MM.1S (cell line): ENCODE measurements at places on chromosomes 2 and 18.

- no peak for DNase-seq
Observed at GRCh38 chr2:223674998-223675609, 72.9 kb upstream of the SCG2 start.

GRCh38 chr2:205145888-205146287, 536.4 kb upstream of the NRP2 start:
- no peak for DNase-seq

DNA sequence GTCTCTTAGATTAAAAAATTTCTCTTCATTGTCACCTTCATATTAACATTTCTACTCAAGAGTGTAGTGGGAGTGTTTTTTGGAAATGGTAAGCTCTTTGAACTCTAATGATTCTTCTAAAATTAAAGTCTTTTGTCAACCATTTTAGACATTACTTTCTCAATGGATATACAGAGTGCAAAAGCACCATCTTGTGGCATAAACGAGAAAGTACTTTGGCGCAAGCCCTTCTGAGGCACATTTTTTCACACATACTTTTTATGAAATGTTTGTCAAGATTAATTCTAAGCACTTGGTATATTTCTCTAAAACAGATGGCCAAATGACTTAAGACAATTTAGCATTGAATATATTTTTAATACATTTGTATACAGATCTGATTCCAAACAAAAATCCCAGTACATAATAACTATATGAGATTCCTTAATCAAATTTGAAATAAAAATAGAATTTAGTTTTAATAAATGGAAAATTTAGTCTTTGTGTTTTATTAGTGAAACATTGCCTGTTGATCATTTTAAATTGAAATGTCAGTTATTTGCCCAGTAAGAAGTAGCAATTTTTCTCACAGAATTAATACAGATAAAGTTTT, 63.3 kb upstream of the GALNT5 start:
- DNase-seq, result peak; percentile 78

GRCh38 chr18:45488645-45489044, 126.6 kb upstream of the SLC14A2 start:
- no peak for DNase-seq

DNA sequence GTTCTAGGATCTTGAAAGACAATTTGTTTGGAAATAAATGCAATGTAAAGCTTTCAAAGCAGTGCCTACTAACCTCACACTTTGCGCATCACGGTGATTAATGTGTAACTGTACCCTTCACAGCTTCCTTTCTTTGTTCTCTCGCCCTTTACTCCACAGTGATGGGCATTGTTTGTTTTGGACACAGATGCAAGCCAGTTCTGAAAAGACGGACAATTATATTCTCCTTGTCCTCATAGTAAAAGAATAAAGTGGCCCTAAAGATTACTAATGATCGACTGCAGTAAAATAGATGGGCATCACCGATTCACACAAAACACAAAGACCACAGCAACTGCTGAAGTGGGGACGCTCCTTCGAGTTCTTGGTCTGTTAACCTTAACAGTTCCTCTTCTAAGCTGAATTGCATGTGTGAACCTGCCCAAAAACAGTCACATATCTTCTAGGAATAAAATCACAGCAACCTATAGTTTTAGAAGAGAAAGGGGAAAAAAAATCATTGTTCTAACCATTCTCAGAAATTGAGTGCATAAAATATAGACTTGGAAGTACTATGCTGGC, 7.7 kb downstream of the L3MBTL4 start:
- DNase-seq, result no peak

GRCh38 chr2:26639685-26640243, 1.4 kb downstream of the CIB4 start:
- DNase-seq, result no peak

- no peak for DNase-seq
Observed at GRCh38 chr18:44552706-44553105, 128.0 kb upstream of the SETBP1 start.

- no peak for DNase-seq
Observed at GRCh38 chr2:222242532-222242931, 56.3 kb downstream of the PAX3 start.

- no peak for DNase-seq
Observed at GRCh38 chr2:210655229-210655975, 99.0 kb downstream of the CPS1 start.

GRCh38 chr18:59898609-59899297, 1.0 kb upstream of the PMAIP1 start:
- DNase-seq, result no peak

DNA sequence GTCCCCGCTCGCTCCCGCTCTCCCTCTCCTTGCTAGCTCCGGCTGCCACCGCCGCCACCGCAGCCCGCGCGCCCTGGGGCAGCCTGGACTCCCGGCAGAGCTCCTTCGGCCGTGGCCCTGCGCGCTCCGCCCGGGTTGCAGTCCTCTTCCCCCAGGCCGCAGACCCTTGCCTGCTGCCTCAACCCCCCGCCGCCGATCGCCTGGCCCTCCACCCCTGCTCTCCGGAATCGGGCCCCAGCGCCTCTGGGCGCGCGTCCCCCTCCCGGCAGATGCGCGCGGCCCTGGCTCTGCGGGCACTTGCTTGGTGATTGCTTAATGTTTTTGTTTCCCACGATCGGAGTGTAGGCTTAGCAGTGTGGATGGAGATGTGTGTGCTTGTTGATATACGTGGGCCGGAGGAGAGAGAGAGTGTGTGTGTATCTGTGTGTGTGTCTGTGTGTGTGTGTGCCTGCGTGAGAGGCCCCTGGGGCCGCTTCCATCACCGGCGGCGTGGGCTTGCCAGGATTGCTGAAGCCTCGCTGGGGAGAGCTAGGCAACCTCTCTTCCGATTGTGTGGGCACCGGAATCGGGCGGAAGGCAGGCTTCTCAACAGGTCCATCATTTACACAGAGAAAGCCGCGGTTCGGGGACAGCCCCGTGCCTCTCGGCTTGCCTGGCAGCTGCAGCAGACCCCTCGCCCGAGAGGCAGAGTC, 877 bp downstream of the INHBB start:
- no peak for DNase-seq

DNA sequence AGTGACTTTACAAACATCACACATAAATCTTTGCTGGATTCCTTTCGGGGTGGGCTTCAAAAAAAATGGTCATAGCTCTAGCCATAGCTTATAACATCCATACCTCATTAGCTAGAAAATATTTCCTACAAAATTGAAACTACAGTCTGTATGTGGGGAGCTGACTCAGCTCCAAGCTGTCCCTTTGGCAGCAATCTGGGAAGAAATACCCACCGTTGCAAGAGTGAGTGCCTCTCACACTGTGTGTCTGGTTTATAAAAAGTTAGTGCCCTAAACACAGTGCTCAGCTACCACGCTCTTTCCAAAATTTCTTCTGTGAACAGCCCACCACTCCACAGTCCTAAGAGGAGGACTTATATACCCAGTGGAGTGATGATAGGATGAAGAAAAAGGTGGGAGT, 170.1 kb downstream of the RBM43 start:
- DNase-seq, result no peak

DNA sequence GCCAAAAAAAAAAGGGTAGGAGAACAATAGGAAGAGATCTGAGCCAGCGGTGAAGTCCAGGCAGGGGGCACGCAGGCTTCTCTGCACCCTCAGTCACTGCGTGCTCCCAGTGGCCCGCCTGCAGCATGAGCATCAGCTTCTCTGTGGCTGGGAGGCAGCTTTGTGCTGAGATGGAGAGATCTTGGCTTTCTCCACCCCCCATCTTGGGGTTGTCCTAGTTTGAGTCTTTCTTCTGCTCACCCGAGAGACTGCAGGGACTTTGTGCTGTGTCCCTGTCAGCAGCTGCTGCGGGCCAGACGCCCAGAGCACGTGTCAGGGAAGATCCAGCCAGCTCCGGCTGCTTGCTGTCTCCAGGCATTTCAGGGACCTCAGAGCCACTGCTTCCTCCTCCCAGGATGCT, 20.3 kb downstream of the TRAPPC12 start:
- DNase-seq, result no peak

GRCh38 chr18:43919551-43919950, 642.3 kb upstream of the SYT4 start:
- DNase-seq, result no peak

DNA sequence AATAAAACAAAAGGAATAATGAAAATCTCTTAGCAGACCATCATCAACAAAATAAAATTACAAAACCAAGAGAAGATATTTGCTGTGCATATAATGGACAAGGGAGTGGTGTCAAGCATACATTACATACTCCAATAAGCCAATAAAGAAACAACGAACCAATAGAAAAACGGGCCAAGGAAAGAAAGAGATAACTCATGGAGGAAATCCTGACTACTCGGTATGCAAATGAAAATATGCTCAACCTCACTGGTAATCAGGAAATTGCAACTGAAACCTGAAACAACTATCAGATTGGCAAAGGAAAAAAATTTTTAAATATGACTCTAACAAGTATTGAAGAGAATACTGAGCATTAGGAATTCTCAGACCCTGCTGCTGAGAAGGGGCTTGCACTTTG, 84.7 kb downstream of the BCL2 start:
- DNase-seq, result peak; percentile 41

DNA sequence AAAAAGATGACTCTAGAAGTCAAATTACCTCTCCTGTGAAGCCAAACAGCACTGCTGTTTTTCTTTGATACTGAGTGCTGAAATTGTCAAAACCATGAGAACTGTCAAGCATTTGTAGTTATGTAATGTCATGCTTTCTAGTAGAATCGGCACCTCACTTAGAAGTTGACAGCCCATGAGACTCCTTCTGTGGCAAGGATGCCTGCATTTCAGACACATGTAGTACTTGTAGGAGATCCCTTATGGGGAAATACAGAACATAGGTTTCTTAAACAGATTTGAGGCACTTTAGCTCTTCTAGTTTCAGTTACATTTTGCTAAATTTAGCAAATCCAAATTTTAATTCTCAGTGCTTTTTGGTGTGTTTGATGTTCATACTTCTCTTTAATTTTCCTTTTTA, 15.7 kb downstream of the ZNF407 start:
- peak; percentile 24 for DNase-seq

DNA sequence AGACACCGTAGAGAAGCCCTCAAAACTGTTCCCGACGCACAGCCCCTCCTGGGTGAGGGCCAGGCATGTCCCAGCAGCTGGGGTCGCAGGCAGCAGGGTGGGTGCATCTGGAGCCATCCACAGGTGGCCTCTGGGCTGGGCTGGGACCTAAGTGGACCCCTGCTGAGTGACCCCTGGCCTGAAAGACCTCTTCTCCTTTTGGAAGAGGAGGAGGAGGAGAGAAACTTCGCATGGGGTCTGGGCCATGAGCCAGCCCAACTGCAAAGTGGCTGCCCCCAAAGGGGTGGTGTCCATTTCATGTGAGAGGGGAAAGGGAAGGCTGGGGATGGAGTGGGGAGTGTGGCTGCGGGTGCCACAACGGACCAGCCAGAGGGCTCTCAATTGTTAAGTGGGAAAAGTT, 25.1 kb downstream of the ANO7 start:
- no peak for DNase-seq

DNA sequence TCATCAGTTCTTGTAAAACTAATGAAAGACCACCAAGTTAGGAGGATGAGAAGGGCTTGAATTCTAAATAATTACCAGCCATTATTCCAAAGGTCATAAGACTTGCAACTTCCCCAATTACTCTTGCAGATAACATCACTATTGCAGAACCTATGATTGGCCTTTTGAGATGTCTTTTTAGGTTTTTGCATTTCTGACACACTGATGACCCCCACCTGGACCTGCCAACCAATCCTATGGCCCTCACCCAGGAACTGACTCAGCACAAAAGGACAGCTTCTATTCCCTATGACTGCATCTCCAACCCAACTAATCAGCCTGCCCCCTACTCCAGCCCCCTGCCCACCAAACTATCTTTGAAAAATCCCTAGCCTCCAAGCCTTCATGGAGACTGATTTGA, 111.5 kb upstream of the COPS8 start:
- no peak for DNase-seq

DNA sequence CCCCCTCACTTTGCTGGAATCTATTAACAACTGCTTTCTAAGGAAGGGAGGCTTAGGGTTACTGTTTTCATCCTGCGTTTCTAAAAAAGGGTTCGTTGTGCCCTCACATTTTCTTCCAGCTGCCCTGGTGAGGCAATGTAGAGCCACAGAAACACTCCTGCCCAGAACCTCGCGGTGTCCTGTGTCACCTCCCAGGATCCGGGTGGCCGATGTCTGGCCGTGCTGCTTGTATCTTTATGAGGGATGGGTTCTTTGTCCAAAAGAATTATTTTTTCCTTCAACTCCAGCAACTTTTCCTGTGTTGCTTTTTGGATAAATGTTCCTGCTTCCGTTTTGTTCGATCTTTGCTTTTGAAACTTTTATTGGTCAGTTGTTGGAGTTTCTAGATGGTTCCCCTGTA, 291.8 kb upstream of the HS6ST1 start:
- no peak for DNase-seq

DNA sequence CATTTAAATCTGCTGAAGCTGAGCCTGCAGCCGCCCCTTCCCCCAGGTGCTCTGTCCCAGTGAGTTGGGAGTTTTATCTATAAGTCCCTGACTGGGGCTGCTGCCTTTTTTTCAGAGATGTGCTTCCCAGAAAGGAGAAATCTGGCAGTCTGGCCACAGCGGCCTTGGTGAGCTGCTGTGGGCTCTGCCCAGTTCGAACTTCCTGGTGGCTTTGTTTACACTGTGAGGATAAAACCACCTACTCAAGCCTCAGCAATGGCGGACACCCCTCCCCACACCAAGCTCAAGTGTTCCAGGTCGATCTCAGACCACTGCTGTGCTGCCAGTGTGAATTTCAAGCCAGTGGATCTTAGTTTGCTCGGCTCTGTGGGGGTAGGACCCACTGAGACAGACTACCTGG, 97.3 kb downstream of the ACAA2 start:
- no peak for DNase-seq

DNA sequence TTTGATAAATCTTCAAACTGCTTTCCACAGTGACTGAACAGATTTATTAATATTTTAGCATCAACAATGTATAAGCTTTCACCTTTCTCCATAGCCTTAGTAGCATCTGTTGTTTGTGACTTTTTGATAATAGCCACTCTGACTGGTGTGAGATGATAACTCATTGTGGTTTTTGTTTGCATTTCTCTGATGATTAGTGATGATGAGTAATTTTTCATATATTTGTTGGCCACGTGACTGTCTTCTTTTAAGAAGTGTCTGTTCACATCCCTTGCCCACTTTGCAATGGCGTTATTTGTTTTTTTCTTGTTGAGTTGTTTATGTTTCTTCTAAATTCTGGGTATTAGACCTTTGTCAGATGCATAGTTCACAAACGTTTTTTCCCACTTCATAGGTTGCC, 952.9 kb downstream of the TRIB2 start:
- DNase-seq, result no peak

GRCh38 chr2:103327386-103327785, 565.6 kb downstream of the TMEM182 start:
- DNase-seq, result no peak

GRCh38 chr2:111627256-111627655, 256.7 kb downstream of the ANAPC1 start:
- DNase-seq, result no peak
